ENCODE measurements at places on chromosomes 13 and 19.

DNA sequence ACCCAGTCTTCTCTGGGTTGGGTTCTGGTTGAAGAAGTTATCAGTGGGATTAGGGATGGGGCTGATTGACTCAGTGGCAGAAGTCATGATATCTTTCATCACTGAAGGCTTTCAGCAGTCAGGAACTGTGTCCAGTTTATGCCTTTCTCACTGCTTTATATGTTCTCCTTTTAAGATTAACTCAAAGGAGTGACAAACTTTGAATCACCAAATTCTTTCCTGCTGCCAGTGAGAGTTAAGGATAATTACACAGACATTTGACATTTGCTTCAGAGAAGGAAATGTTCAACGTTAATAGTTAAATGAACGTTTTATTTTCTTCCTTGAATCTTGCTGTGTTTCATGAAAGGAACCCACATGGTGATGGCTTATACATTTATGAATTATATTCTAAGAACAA is 41.0 kb upstream of the CNMD start:
- DNase-seq, result no peak

DNA sequence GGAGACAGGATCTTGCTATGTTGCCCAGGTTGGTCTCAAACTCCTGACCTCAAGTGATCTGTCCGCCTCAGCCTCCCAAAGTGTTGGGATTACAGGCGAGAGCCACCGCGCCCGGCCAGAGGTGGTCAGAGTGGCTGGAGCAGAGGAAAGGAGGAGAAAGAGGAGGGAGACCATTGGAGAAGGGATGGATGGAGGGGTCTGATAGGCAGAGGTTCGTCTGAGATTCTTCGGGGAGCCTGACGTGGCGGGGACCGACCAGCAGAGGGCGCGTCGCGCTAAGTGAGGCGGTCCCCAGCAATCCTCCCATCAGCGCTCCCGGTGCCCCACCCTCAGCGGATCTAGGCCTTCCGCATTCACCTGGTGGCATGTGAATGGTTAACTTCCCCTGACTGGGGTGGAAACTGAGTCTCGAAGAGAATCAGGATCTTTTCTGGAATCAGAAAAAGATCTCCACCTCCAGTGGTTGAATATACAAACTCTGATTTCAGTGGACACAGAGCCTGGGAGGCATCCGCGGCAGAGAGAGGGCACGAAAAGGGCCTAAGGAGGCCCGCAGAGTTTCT is 8.8 kb downstream of the GTPBP3 start:
- DNase-seq, result peak; percentile 72

GRCh38 chr19:18557411-18558201 is at the start of gene KXD1:
TSS of gene KXD1 (plus strand) at chr19:18557870. CDS start at chr19:18562057, 4,187 bp downstream.
- peak; percentile 99 for DNase-seq

GRCh38 chr19:4258181-4258580 is 11.3 kb downstream of the YJU2 start:
- DNase-seq, result no peak

DNA sequence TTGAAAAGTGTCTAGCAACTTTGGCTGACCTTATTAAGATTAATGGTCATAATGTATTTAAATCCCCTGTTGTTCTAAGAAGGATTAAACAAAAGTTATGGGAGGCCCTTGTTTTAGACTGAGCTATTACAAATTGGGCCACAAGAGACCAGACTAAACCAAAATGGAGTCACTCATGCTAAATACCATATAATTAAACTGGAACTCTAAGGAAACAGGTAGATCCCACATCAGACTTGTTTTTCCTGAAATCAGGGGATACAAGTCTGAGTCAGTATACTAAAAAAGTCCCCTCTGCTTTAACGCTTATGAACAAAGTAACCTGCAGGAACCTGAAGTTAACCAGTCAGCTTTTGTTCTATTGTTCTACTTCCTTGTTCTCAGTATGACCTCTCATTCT is 305.9 kb upstream of the SGCG start:
- DNase-seq, result no peak

All from CD14-positive monocyte (primary cell).